ENCODE measurements at places on chromosomes 13 and 19.

DNA sequence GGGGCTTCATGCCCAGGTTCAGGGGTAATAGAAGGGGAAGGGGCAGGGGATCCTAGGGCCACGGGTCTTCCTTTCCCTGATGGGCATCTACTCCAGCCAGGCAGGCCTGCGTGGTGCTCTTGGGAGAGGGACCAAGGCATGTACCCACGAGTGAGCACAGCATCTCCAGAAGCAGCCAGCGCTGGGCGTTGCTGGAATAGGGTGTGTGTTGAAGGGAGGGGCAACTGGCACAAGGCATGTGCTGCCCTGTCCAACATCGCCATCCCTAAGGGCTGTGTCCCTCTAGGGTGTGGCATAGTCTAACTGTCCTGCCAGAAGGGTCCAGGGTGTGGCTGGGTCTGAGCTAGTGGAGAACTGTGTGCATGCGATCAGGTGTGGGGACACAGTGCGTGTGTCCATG, 2.9 kb downstream of the NOTCH3 start:
- no peak for DNase-seq

GRCh38 chr19:11540645-11541044, 2.0 kb downstream of the CNN1 start:
- DNase-seq: no peak

DNA sequence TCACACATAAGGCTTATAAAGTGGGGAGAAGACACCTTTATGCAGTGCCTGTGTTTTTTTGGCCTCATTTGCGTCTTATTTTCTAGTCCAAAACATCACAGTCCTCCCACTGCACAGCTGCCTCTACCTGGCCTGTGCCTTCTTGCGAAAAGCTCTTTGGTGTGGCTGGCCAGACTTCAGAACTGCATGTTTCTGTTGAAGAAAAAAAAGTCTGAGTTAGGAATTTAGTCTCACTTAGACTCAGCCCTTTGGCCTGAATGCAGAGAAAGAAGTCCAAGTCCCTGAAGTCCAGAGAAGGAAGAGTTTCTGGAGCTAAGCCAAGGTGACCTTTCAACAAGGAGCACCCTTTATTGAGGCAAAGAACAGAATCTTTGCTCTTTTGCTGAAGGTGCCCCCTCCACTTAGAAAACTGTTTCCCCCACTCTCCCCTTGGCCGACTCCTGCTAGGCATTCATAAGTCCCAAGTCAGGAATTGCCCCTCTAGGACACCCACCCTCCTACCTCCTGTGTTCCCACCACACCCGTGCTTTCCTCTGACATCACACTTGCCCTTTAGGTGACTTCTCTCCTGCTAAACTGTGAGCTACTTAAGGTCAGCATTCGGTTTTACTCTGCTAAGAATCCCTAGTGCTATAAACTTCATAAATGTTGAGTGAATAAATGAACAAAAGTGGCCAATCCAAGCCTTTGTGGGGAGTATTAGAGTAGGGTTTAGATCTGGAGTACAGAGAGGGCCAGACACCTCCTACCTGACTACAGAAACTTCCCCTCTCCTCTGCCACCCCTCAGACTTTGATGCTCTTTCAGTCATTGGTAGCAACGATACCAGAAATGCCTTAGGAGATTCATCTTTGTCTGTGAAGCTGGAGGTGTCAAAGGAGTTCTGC, 226.8 kb downstream of the LACC1 start:
- no peak for DNase-seq

- no peak for DNase-seq
These were observed 149.1 kb downstream of the COG6 start for GRCh38 chr13:39804332-39805210.

DNA sequence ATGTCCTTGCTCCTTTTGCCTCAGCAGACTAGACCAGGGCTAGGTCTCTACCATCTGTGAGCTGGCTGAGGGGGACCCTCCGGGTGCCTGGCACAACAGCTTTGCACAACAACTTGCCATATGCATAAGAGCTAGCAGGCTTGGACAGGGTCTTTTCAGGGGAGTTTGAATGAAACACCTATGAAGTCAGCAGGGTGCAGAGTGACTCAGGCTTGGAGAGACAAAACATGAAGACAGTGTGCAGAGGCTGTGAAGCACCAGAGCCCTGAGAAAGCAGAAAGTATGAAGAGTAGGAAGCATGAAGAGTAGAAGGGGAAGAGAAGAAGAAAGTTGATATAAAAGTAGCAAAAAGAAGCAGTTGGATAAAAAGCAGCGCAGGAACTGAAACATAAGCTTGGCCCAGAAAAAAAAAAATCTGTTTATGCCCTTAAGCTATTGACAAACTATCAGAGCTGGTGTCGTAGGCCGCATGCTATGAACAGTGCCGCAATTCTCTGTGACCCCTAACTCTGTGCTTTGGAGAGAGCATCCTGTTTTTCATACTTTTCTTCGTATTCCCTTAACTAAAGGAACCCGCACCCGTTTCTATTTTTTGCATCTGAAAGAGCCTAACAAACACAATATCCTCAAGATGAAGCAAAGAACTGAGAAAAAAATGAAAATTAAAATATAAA, 52.7 kb upstream of the FAM216B start:
- no peak for DNase-seq

DNA sequence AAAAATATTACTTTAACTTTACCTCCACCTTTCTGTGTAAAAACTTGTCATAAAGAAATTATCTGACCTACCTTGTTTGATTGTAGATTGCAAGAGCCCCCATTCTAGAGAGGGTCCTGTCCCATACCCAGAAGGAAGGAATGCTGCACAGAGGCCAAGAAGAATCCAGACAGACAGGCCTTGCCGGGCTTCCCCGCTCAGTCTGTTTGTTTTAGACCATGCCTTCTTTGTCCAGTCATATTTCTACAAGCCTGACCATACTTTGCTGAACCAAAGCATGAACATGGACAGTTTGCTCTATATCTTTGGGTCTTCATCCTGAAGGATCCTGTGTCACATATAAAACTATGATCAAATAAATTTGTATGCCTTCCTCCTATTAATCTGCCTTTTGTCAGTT, 95.8 kb upstream of the MYCBP2 start:
- no peak for DNase-seq
